ENCODE measurements at places on chromosomes 7 and 10.
A peak's percentile ranks its signal among the peaks of the same experiment; 100 is the strongest.

DNA sequence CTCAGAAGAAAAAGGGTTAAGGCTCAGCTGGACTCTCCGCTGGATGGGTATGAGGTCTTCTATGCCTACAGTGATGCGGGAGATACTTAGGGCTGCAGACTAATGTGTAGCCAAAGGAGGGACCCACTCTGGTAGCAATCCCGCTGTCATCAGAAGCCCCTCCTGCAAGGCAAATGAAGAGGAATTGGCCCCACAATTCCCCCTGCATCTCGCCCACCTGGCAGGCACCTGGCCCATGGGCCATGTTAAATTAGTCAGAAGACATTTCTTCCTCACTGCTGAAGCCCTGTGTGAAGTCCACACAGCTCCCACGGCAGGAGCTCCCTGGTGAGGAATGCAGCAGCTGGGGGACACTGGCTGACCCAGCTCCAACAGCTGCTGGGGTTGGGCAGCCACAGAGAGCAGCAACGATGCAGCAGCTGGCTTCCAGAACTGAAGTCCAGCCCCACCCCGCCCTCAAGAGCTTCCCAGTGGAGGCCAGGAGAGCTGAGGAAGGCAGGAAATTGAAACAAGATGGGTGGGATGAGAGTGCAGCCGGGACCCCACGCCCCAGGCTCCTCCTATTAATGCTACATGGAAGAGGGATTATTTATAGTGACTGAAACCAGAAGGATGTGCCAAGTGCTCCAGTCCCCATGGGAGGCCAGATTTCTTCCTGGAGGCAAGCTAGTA lies 5.5 kb downstream of the VSTM4 start:
- peak; percentile 75 for DNase-seq

- peak; percentile 24 for DNase-seq
These were observed 38.4 kb downstream of the BAMBI start for GRCh38 chr10:28715757-28716156.

DNA sequence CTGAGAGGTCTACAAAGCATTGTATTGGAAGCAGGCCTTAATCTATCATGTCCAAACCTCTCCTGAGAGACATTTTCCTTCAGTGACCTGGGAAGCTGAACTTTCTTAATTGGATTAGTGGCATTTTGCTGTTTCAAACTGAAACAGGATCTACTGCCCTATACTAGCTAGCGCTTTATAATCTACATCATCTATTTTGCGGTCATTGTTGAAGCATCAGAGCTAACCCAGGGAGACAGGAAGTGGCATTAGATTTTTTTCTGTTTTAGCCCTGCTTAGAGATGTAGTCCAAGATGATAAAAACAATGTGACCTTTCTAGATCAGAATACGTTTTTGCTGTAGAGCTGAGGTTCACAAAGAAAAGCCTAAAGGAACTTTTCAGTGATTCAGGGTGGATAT lies 147.4 kb upstream of the AGR3 start:
- DNase-seq: no peak

- no peak for DNase-seq
These were observed 141.9 kb upstream of the KLF6 start for GRCh38 chr10:3926675-3927525.

DNA sequence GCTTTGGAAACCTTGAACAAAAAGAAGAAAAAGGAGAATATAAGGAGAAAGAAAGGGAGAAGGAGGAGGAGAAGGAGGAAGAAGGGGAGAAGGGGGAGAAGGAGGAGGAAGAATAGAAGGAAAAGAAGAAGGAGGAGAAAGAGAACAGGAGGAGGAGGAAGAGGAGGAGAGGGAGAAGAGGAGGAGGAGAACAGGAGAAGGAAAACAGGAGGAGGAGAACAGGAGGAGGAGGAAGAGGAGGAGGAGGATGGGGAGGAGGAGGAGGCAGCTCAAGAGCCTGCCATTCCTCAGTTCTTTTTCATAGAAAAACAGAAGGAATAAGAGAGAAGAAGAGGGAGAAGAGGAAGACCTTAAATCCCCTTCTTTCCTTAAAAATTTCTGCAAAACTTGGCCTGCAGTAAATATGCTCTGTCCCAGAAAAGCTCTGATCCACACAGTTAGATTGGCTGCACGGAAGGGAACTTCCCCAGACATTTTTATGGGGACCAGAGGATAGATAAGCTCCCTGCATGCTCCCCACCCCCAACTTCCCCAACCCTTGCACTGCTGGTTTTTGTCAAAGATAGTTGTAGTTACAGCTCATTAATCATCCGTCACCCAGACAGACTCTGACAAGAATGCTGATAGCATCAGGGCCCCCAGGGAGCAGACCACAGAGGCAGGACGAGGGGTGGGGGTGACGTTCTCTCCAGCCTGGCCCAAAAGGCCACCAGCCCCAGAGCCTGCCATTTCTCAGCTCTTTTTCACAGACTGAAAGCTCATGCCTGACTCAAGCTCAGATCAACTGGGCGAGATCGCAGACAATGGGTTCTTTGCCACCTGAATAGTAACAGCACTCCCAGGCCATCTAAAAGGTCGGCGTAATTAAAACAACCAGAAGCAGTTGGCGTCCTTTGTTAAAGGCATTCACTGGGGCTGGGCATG lies 34.5 kb upstream of the LYZL1 start:
- no peak for DNase-seq

DNA sequence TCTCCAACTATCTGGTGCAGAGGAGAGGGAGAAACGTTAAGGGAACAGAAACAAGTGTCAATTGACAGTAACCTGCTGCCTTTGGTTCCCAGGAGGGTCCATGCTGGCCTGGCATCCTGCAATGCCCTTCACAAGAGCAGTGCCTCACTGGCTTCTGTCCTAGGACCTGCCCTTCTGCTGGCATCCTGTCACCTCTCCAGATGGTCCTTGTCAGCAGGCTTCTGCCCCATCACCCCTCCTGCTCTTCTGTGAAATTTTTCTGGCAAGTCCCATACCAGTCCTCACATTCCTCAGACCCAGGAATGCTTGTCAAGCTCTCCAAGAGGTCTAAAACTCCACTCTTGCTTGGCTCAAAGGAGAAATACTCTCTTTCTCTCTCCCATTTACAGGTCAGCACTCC lies 34.2 kb downstream of the C10orf67 start:
- DNase-seq: no peak

DNA sequence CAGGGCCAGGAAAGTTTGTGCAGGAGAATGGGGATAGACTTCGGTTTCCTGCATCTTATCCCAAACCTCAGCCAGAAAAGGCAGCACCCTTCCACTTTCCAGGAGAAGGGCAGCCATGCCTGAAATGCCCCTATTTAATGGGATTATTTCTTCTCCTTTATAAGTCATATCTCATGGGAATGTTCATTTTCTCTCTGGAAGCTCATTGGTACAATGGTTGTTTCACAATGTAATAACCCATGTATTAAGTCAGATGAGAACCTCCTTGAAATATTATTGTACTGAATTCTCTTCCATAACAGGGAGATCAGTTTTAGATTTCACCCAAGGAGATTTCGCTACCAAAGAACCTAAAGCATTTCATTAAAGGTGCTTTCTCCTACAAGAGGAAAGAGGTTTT lies 457.5 kb downstream of the KCNMA1 start:
- no peak for DNase-seq

DNA sequence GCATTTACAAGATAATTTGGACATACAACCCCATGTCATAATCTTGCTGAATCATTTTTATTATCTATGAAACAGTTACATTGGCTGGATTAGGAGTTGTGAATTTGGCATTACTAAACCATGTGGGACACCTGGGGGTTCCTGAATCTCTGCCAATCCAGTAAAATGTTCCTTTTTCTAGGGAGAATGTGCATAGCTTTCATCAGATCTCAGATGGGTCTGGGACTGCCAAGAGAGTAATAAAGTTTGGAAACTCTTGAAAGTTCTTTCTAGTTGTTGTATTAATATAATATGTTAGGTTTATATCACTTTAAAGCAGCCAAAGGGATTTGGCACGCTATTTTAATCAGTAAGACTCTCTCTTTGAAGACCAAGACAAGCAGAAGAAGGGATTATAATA lies 62.7 kb downstream of the SEMA3E start:
- DNase-seq: no peak

DNA sequence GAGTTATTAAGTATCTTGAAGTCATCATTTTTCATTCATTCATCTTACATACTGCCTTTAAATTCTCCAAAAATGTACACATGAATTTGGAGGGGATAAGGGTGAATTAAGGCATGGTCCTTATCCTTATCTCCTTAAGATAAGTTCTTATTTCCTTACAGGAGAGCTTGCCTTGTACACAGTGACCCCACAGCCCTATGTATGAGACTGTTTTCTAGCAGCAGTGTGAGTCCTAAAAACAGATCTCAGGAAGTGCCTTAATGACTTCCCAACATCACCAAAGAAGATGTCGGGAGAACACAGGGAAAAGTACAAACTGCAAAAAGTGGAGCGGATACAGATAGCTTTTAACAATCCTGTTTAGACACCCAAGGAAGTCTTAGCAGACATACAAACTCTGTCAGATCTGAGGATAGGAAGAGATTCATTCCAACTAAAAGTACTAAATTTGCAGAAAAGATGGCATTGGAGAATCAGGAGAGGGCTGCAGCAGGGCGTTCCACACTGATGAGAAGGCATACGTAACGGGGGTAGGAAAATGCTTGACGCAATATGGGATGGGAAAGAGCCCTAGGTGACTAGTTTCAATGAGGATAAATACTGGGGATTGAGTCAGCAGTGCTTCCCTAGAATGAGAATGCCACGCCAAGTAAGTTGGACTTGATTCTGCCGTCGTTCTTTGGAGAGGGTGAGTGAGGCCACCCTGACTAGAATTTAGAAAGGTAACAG lies 570.2 kb downstream of the PARD3 start:
- no peak for DNase-seq

GRCh38 chr7:40024048-40024447 lies 74.0 kb downstream of the CDK13 start:
- no peak for DNase-seq

DNA sequence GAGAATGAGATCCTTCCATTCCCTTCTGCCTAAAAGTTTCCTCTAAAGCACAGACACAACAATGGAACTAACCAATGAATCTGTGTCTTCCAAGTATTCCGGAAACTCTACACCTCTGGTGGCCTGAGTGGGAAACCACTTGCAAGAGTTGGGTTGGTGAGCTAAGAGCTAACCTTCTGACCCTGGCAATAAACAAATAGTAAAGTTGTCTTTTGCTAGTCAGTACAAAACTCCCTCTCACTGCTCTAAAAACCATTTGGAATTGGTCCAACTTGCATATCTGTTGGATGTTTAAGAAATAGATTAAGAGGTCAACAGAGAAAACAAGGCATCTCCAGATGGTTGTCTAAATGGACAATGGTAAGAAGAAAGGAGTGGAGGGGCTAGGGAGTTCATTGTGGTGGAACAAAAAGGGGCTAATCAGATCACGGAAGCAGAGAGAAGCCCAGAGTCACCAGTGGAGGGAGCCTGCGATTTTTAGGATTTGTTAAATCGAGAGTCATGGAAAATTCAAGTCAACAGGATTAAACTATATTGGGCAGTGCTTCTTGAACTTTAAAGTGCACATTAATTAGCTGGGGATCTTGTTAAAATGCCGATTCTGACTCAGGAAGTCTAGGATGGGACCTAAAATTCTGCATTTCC lies 192.3 kb downstream of the EVX1 start:
- DNase-seq: no peak

DNA sequence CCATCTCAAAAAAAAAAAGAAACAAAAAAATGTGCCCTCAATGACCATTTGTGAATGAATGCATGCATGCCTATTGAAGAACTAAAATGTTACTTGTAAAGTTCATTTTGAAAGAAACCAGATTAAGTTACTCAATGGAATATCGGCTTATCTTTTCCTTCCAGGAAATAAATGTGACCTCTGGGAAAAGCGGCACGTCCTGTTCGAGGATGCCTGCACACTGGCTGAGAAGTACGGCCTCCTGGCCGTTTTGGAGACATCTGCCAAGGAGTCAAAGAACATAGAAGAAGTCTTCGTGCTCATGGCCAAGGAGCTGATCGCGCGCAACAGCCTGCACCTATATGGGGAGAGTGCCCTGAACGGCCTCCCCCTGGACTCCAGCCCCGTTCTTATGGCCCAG lies 21.9 kb downstream of the RAB19 start:
- DNase-seq: no peak
